ENCODE measurements at places on chromosomes 12 and 14. TPM values are rescaled to one million over a fixed set of nuclear protein-coding genes. Genes with fewer than 3 reads are reported as not detected.

The GALNT16 gene
- total RNA-seq: 1.6 TPM

The LTBR gene
- total RNA-seq: 188 TPM

DNA sequence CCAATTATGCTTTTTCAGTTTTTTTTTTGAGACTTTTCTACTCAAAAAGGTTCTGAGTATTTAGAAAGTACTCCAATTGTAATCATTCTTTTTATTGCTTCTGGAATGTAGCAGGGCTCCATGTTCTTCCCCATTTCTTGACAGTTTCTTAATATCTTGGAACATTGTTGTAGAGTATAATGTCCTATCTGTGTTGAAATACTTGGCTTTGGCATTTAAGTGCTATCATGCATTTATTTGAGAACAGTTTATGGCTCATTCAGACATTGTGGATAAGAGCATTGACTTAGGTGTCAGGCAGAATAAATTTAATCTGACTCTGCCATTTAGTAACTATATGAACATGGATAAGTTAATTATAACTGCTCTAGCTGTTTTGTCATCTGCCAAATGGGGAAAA, 28.3 kb downstream of the ADIPOR2 start:
- no peak for DNase-seq

- DNase-seq: no peak
Measured at GRCh38 chr12:101832030-101832429, 1.3 kb upstream of the GNPTAB start.

GRCh38 chr14:24310646-24311604, at the start of gene LTB4R:
TSS of gene LTB4R (plus strand) at chr14:24311502. CDS start at chr14:24315652, 4,150 bp downstream.
- peak; percentile 93 for DNase-seq
